ENCODE measurements at places on chromosomes 11 and 22.

- DNase-seq = no peak
Observed at GRCh38 chr22:42470366-42471082, 38.3 kb upstream of the NFAM1 start.

- DNase-seq = no peak
Observed at GRCh38 chr11:17850336-17850735, 115.8 kb downstream of the KCNC1 start.

DNA sequence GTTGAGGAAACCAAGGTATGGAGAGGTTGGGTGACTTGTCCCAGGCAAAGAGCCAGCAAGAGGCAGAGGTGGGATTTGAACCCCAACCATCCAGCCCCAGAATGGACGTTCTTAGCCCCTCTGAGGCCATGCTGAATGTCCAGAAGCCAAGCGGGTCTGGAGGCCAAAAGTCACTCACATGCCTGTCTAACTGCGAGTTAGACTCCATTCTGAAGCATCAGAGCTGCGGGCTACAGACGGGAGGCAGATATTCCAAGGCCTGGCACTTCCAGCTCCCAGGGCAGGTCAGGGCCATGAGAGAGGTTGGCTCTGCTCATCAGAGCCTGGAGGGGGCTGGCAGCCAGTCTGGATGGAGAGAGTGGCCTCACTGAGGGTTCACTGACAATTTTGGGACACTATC lies 616.5 kb downstream of the BRD1 start:
- no peak for DNase-seq

GRCh38 chr11:126841999-126842398 lies 158.6 kb downstream of the KIRREL3 start:
- DNase-seq = no peak

- peak; percentile 30 for DNase-seq
Observed at GRCh38 chr11:62124186-62125113, 639 bp downstream of the INCENP start.

- DNase-seq = no peak
Observed at GRCh38 chr11:128515826-128516778, 71.3 kb downstream of the ETS1 start.

GRCh38 chr22:17968126-17968525 lies 56.2 kb downstream of the MICAL3 start:
- no peak for DNase-seq

DNA sequence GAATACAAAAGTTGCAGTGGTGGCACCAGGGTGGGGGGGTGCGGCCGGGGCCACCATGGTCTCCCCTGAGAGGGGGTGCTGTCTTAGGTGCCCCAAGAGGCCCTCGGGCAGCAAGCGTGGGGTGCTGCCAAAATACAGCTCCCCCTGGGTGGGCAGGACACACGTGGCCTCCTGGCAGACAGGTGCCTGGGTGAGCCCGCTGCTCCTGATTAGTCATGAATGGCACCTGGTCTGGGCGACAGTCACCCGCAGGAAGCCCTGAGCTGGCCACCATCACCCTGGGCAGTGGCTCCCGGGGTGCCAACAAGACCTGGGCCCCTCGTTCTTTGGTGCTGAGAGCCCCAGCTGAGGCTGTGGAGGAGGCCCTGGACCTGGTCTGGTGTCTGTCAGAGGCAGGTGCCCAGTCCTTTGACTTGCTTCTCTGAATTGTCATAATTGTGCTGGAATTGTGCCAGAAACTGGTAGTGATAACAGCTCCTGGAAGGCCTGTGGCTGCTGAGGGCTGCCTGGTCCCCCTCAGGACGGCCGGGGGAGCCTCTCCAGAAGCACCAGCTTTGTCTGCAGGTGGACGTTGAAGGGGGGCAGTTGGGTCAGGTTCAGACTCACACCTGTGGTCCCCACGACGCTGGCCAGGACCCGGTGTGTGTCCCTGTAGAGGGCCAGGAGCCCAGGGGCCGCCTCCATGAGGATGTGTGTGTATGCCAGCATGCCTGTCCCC lies 14.8 kb downstream of the ALG12 start:
- DNase-seq = no peak

DNA sequence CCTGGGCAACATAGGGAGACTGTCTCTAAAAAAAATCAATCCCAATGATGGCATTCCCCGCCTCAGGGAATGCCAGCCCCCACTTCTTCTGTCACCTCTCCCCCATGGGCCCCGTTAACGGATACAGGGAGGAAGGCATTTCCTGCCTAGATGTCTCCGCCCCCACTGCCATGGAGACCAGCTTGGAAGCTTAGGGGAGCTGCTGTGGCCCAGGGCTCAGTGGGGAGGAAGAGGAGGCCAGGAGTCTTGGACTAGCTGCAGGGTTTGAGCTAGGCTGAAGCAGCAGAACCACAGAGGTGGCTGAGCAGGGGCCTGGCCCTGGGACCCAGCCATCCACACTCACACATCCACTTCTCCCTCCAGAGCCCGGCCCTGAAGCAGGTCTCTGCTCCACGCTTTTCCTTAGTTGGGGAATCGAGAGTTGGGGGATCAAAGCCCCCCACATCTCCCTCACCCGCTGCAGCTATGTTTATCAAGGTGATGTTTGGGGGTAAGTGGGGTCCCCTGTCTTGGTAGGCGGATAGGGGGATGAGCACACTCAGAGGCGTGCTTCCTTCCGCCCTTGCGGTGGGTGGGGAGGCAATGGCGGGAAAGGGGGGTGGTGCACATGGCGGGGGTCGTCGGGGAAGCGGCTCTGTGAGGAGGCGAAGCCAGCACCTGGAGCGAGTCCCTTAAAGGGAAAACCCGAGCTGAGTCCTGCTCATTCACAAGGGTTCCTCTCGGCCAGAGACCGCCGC lies at the start of gene C22orf15:
C22orf15 (plus strand) TSS at position 149 of the 737 bp plus-strand sequence; CDS start at position 466, 317 bp downstream.
- DNase-seq = no peak

DNA sequence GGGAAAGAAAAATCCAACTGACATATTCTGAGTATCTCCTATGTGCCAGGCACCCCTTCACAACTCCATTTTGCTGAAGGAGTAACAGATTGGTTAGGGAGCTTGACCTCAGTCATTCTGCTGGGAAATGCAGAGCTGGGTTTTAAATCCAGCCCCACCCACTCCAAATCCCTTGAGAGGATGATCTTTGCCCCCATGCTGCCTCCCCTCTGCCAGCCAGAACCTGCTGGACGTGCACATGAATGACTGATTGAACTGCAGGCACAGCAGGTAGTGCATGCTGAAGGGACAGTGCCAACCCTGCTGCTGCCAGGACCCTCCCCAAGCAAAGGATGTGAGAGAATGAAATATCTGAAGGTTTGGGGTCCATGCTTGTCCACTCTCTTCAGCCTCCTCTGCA lies 340.9 kb downstream of the BUD13 start:
- no peak for DNase-seq

DNA sequence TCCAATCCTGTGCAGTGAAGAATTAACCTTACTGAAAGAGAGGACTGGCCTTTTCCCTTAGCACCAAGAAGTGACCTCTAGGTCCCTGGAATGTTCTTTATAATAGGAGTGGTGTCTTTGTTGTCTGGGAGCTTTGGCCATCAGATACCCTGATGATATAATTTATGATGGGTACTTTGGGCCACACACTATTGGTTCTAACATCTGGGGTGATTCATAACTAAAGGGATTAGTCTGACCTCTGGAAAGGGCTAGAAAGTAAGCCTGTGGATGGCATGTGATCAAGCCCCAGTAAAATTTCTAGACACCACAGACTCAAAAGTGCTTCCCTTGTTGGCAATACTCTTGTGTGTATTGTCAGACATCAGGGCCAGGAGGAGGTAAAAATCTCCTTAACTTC lies 891.2 kb downstream of the KCNA4 start:
- DNase-seq = no peak

GRCh38 chr11:114442536-114442935 lies 3.3 kb downstream of the REXO2 start:
- DNase-seq = no peak

DNA sequence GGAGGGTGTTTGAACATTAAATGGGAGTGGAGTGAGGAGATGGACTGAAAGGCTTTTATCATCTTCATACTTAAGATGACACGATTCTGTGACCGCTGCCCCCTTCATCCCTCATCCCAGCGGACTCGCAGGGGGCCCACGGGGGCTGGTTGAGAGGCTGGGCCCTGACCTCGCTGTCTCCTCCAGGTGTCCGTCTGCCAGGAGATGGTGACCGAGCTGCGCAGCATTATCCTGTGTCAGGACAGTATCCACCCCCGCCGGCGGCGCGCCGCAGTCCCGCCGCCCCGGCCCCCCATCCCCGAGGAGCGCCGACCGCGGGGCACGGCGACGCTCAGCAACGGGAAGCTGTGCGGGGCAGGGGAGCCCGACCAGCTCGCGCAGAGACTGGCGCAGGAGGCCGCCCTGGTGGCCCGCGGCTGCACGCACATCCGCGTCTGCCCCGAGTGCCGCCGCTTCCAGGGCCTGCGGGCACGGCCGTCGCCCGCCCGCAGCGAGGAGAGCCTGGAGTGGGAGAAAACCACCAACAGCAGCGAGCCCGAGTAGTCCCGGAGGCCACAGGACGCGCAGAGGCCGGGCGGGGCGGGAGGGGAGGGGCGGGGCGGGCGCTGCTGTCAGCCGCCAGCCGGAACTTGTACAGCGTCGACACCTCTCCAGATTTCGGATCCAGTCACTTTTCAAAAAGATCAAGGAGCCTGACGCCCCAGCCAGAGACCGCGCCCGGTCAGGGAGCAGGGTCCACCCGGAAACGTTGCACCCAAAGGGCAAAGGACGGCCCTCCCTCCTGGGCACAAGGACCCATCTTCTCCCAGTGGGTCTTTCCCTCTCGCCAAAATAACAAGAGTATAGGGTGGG lies 38.0 kb upstream of the TBCEL start:
- DNase-seq = peak; percentile 7

- DNase-seq = no peak
Observed at GRCh38 chr11:64276653-64277431, 7.6 kb downstream of the BAD start.

GRCh38 chr22:24393012-24393559 lies 34.3 kb upstream of the ADORA2A start:
- no peak for DNase-seq

DNA sequence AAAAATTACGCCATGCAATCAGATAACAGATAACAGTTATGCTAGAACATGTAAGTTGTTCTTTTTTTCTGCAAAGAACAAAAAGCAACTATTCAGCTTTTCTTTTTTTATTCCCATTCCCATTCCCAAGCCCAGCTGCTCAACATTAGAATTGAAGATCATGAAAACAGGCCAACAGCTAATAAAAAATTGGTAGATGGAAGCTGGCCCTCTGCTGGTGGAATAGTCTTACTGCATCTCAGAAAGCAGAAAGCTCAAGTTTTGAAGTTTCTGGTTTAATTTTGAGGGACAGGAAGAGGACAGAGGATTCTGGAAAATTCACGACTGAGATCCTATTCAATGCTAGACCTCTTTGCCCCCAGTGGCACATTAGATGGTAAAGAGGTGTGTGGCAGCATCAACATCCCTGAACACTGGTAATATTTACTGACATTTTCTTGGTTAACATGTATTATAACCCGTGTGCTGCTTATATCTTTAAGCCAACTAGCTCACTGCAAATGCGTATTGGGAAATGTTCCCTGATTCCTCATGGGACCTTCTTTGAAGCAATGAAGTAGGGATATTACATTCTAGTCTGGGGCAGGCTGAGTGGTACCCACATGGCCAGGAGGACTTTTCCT lies 591.2 kb downstream of the OPCML start:
- DNase-seq = no peak

DNA sequence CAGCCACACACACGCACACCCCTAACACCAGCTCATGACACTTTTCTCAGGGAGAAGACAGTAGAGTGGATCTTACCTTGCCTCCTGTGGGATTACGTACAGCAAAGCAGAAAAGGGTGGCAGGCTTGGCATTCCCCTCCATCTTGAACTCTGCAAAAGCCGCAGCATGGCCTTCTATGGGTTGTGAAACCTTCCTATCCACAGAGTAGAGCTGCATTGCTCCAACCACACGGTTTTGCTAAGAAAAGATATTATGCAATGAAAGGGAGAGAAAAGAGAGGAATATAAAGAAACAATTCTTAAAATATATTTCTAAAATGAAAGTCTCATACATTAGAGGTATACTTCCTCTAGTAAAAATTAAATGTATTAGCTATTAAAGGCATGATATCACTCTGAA lies 48.8 kb downstream of the CLTCL1 start:
- no peak for DNase-seq

DNA sequence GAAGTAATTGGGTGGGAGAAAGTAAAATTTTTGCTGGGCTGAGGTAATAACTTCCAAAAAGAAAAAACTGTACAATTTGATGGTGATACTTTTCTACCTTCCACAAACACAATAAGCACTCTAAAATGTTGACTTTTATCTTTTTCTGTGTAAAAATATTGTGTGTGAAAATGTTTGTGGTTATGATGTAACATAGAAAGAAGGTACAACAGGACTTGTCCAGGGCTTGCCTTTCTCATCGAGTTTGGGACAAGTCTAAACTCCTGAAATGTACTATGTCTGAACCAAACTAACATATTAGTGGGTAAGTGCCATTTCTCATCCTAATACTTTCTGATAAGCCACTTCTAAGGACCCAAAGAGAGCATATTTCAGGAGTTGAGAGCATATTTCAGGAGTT lies 174.2 kb upstream of the PDGFD start:
- DNase-seq = no peak

GRCh38 chr11:75554258-75555022 lies 7.6 kb upstream of the SERPINH1 start:
- DNase-seq = no peak

DNA sequence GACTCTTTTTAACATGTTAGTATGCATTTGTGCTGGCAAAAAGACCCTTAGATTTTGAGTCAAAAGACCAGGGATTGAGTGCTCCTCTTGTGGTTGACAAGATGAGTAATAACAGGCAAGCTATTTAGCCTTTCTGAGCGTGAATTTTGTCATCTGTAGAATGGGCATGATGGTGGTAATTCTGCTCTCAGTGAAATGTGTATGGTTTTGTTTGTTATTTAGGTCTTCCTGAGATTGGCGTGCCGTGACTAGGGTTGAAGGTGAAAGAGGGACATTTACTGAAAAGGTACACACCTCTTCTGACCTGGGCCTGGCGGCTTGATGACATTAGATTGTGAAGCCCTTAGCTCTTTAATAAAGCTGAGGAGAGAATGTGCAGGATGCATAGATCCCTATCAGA lies 8.4 kb upstream of the CEP295 start:
- DNase-seq = no peak

DNA sequence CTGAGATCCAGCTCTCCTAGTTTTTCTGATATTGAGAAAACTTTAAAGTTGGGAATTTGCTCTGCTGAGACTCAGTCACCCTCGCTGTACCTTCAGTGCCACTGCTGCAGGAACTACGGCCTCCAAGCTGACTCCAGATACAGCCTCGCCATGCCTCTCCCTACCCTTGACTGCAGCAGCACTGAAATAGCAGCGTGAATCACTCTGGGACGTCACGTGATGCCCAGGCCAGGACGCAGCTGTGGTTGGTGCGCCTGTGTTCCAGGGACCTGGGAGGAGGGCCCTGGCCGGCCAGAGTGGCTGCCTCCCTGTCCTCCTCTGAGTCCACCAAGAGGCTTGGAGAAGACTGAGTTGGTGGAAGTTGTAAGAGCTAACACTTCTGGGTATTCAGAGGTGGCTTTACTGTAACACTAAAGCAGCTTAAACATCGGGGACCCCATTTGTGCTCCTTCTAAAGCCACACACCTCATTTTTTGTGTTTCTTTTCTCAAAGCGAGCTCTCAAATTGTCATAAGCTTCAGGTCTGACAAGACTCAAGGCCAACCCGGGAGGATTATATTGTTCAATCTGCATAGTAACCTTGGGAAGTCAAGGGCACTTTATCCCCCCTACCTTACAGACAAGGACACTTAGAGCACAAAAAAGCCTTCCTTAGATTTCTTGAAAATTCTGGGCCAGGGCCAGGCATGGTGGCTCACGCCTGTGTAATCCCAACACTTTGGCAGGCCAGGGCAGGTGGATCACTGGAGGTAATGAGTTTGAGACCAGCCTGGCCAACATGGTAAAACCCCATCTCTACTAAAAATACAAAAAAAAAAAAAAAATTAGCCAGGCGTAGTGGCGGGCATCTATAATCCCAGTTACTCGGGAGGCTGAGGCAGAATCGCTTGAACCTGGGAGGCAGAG lies 4.2 kb upstream of the STIP1 start:
- DNase-seq = no peak
